ENCODE measurements at places on chromosomes 2 and 18. TPM values are rescaled to one million over a fixed set of nuclear protein-coding genes. Genes with fewer than 3 reads are reported as not detected.

DNA sequence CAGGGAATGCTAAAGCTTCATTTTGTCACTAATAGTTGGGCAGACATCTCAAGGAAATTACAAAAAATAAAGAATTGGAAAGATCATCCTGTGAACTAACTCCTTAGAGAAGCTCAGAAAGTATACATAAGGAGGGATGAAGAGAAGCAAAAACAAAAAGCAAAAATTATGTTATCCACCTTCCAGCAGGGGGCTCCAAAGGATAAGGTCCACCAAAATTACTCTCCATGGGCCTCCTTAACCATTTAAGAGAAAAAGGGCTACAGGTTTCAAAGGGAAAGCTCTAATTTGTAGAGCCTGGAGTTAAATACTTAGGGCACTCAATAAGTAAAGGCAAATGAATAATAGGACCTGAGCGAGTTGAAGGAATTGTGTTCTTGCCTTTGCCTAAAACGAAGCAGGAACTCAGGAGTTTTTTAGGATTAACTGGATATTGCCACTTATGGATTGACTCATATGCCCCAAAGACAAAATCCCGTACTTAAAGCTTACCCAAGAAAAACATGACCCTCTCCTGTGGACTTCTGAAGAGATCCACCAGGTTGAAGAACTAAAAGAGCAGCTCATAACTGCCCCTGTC is 1167.9 kb downstream of the DSC3 start:
- no peak for DNase-seq

GRCh38 chr2:16665748-16666448 is at the start of gene CYRIA:
CYRIA (minus strand) TSS chr2:16665834; CDS start chr2:16588119, 77,715 bp downstream.
- no peak for DNase-seq

DNA sequence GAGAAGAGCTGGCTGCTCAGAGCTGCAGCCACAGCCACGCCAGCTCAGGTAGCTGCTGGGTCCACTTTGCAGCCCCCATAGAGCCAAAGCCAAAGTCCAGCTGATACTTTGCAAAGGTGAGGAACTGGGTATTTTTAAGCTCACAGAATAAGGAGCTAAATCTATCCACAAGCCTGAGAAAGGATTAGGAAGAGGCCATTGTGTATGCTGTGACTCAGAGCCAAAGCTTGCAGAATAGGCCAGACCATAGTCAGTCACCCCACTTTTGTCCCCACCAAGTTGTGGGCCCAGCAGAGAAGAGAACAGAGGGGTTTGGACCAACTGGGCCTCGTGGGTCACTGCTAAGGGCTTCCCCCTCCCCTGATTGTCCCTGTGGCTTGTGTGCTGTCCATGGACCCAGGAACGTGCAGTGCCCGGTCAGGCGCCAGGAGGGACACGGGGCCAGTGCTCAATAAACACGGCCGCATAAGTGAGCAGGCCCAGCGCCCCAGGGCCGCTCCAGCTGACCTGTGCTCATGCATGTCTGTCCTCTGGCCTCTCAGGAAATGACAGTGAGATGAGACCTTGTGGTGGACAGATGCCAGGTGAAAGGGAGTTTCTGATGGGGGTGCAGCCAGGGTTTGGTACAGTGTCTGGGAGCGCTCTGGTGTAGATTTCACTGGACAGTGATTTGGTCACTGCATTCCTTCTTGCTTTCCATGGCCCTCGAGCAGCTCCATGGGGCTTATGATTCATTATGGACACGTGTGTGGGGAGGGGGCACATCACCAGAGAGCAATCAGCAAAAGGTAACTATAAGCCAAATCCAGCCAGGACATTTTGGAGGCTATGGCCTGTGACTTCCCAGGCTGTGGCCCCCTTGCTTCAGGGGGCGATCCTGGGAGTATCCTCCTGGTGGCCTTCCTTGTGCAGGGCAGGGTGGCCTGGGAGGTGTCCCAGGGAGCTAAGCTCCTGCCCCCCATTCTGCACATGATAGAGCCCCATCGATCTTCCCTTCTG is 31.3 kb downstream of the MAL start:
- DNase-seq: no peak

GRCh38 chr18:11027862-11028261 is 121.5 kb downstream of the PIEZO2 start:
- no peak for DNase-seq

DNA sequence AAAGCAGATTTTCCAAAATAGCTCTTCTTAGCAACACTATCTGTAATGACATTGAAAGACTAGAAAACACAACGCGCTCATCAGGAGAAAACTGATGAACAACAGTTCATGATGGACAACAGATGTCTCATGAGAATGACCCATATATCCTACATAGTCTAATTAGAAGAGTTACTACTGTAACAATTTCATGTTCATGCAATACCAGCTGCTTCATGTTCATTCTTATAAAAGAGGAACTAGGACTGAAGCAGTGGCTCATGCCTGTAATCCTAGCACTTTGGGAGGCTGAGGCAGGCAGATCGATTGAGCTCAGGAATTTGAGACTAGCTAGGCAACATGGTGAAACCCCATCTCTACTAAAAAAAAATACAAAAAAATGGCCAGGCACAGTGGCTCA is 22.7 kb downstream of the TRAPPC8 start:
- DNase-seq: no peak

DNA sequence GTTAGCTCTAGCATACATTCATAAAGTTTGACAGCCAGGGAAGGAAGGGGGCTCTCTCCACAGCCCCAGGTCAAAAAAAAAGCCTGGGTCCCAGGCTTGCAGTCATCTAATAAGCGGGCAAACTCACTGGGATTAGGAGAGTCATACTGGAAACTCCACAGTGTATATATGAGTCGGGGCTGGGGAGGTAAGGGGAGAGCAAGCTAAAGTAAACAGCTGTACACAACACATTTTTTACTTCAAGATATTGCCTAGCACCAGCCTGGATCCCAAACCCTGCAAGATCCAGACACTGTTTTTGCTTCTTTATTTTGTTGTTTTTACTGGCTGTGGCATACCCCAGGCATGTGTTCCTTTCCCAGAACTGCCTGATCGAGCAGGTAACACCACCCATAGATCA is 291.3 kb upstream of the TANK start:
- DNase-seq: no peak

- DNase-seq: no peak
These were observed 14.4 kb downstream of the EN1 start for GRCh38 chr2:118832791-118833715.

DNA sequence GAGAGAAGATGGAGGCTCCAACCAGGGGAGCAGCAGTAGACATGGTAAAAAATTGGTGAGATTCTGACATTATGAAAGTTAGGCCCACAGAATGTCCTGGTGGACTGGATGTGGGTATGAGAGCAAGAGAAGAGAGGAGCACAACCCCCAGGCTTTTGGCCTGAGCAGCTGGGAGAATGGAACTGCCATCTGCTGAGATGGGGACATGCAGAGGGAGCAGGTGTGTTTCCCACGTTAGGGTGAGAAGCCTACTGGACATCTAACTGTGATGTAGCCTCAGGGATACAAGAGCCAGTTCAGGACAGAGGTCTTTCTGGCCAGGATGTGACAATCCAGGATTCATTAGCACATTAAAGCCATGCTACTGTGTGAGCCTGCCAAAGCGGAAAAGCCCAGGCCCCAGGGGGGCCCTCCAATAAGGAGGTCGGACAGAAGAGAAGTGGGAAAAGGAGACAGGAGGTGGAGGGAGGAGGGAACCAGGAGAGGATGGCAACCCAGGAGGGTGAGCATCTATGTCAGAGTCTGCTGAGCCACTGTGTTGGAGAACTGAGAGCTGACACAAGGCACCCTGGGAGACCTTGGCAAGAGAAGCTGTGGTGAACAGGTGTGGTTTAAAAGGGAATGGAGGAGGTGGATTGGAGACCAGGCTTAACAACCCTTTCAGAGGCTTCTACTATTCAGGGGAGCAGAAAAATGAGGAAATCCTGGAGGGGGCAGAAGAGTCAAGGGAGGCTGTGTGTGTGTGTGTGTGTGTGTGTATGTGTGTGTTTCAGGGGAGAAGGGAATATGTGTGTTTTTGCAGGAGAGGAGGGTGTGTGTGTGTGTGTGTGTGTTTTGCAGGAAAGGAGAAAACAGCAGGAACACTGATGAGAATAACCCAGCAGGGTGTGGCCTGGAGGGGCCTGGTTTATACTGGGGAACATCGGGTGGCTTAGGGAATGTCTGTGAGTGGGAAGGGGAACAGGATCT is 10.5 kb downstream of the CYB5A start:
- DNase-seq: no peak

GRCh38 chr2:26355038-26355995 is 8.7 kb upstream of the ADGRF3 start:
- DNase-seq: peak; percentile 9

DNA sequence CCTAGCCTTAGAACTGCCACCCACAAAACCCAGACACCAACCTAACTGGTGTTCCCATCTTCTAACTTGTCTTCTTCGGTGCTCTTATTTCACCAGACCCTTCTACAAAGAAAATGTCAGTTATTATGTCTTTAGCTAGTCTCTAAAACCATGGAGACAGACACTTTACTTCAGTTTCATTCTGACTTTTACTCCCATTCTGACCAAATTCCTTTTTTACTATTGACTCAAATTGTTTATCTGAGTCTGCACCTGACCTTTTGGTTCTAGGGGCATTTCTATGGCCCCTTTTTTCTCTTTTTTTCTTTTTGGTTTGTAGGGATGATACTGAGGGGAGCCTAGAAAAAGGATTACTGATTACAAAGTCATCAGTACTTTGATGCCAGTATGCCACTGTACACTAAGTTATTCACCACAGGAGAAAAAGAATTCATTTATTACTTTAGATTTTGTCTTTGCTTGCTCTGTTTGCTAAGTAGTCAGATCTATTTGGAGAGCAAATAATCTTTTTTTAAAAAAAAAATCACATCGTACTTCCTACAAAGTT is 6.8 kb upstream of the SLC1A4 start:
- DNase-seq: no peak

DNA sequence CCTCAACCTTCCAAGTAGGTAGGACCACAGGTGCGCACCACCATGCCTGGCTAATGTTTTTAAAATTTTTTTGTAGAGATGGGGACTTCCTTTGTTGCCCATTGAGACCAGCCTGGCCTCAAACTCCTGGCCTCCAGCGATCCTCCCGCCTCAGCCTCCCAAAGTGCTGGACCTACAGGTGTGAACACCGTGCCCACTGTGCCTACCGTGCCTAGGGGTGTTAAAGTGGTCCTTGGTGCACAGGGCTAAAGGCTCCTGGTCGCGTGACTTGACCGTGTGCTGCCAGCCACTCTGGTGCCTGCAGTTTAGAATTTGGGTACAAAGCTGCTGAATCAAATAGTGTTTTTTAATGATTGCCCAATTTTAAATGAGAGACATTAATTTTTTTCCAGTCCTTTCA is 51.0 kb upstream of the KCNG2 start:
- no peak for DNase-seq

DNA sequence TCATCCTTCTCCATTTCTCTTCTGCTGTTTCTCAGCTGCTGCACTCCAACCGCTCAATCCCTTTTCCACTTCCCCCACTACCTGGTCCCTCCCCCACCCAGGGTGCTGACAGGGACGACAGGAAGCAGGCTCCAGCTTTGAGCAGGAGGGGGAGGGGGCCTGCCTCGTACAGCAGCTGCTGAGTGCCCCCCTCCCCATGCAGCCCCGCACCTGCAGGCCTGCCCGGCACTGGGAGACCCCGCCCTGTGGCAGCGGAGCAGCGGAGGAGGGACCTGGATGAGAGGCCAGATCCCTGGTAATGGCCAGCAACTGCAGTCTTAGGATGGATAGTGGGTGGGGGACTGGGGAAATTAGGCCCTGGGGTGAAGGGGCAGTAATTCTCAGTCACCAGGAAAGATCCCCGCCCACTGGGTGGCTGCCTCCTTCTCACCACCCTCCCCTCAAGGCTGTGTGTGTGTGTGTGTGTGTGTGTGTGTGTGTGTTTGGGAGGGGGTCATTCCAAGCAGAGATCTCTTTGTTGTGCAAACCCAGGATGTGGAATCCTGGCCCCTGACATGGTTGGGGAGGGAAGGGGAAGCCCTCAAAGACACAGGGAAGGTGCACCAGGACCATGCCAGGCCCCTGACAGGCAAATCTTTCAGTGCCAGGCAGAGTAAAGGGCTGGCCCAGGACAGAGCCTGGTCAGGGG is 6.8 kb upstream of the CRYBA2 start:
- no peak for DNase-seq

DNA sequence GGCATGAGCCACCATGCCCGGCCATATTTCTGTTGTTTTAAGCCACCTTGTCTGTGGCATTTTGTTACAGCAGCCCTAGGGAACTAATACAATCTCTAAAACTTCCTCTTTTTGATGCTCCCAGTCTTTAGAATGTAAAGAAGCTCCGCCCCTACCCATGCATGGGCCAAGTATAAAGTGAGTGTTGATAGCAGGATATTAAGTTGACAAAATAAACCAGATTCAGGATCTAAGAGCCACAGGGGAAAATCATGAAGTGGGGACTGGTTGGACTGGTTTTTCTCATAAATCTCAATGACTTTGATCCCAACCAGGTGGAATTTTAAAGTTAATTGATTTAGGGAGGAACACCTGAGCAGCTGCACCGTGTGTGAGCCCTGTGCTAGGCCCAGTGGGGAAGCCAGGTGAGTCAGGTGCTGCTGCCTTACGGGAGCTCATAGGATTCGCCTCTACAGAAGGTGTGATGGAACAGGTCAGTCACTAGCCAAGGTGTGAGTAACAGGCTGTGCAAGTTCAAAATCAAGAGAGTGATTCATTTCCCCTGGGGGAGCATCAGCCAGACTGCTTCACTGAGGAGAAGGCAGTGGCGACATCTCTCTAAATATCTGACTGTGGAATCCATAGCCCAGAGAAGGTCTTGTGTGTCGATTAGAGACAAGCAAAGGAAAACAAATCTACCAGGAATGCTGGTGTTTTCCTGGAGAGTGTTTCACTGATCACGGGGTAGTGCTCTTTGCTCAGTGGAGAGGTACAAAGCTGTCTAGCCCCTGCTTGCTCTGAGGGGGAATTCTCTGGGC is 63.0 kb upstream of the MSH2 start:
- peak; percentile 61 for DNase-seq

DNA sequence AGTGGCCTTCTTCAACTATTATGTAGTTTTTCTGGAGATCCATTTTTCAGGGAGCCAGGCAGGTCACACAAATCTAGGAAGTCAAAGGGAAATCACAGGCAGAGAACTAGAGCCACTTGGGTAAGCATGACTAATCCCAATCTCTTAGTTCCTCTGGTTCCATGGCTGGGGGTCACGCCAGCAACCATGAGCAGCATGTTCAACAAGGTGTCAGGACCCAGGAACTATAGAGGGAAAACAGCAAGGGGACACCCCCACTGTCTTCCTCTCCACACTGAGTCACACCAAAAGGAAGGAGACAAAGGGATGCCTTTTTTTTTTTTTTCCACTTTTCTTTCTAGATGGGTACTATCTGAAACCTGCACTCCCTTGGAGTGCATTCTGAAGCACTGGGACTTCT is 250.9 kb downstream of the OTX1 start:
- no peak for DNase-seq

GRCh38 chr2:48883661-48884060 is 128.1 kb upstream of the LHCGR start:
- no peak for DNase-seq

The ZNF385B gene
- 0.89 TPM for total RNA-seq

The NEURL3 gene
- 0.10 TPM for total RNA-seq

The C2orf81 gene
- 0.30 TPM for total RNA-seq

The IMPACT gene
- total RNA-seq: 25.4 TPM

The DYNAP gene
- total RNA-seq: 0.10 TPM

The SLC35F5 gene
- 136 TPM for total RNA-seq

The EGR4 gene
- total RNA-seq: 0.10 TPM

The CCDC74B gene
- total RNA-seq: 3.1 TPM

The KCNJ3 gene
- 3.2 TPM for total RNA-seq

The TRIB2 gene
- total RNA-seq: 19.0 TPM
